SJSA1 (cell line): ENCODE measurements at places on chromosomes 11 and 22. TPM values are rescaled to one million over a fixed set of nuclear protein-coding genes. Genes with fewer than 3 reads are reported as not detected.

The TCN1 gene
- total RNA-seq = not detected in 2 replicates

The PATE1 gene
- not detected in 2 replicates for total RNA-seq

The OTOG gene
- total RNA-seq = not detected in 2 replicates

The CARD16 gene
- 36.7 and 123 TPM in 2 replicates for total RNA-seq

The MN1 gene
- 3.9 and 4.5 TPM in 2 replicates for total RNA-seq

The KRTAP5-2 gene
- not detected in 2 replicates for total RNA-seq

The SNX15 gene
- total RNA-seq = 35.3 and 36.9 TPM in 2 replicates

The C11orf42 gene
- total RNA-seq = not detected in 2 replicates

The DEPDC7 gene
- 15.0 and 22.5 TPM in 2 replicates for total RNA-seq

The CDC45 gene
- total RNA-seq = 59.6 and 72.5 TPM in 2 replicates

GRCh38 chr11:119641983-119642745, 86.8 kb downstream of the NECTIN1 start:
- no peak for DNase-seq

GRCh38 chr11:68398995-68399851, 61.3 kb upstream of the PPP6R3 start:
- no peak for DNase-seq
